ENCODE measurements at places on chromosomes 5 and 9.

DNA sequence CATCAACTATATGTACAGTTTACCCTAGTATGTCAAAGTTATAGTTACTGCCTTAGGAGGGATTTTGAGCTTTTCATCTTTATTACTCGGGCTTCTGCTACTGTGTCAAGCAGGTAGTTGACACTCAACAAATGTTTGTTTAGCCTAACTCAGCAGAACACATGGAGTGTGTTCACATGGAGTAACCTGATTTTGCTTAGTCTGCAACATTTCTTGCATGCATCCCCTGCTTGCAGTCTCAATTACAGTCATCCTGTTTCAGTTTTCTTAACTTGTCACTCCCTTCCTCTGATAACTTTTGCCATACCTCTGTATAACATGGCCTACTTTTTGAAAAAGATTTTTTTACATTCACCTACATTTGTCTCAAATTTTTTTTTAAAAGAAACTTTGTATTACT is 135.5 kb downstream of the NMUR2 start:
- no peak for DNase-seq

DNA sequence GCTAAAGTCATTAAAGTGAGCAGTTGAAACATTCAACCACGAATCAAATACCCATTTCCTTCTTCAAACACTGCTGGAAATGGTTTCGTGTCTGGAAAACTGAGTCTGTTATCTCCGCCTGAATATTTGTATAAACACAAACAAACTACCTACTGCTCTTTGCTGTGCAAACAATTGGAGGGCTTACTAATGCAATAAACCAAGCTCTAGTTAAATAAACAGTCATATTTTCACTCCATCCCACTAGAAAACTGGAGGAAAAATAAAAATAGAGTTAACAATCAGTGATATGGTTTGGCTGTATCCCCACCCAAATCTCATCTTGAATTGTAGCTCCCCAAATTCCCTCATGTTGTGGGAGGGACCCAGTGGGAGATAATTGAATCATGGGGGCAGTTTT is 397.6 kb downstream of the RASEF start:
- no peak for DNase-seq

- DNase-seq: peak; percentile 18
These were observed 580.8 kb downstream of the CCDC171 start for GRCh38 chr9:16133556-16134227.

DNA sequence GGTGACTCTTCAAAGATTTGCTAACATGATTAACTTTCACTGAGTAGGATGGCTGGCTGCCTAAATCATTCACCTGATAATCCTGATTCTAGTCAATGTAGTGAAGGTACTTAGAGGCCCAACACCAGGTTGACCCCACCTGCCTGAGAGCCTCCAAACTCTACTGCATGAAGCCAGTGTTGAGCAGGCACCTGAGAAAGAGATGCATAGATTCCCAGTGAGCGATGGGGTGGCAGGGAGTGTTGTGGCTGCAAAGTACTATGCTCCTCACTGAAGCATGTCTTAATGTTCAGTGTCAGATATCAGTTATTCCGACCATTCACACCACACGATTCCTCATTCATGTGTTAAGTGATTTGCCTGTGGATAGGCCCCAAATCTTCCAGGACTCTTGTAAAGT is 804.4 kb downstream of the TLE4 start:
- no peak for DNase-seq

DNA sequence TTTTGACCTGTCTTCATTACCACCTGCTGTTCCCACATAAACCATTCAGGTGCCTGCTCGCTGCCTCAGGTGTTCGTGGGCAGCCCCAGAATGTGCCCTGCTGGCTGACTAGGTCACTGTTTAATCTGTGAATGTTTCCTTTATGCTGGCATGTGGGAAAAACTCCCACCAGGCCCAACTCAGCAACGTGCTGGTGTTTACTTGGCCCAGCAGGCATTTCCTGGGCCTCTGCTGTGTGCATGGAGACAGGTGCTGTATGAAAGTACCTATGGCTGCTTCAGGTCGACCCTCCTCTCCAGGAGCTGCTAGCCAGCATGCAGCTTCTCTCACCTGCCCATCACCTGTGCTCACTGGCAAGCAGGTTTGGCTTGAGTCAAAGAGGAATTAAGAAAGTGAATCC is 65.8 kb downstream of the RAD23B start:
- DNase-seq: no peak

DNA sequence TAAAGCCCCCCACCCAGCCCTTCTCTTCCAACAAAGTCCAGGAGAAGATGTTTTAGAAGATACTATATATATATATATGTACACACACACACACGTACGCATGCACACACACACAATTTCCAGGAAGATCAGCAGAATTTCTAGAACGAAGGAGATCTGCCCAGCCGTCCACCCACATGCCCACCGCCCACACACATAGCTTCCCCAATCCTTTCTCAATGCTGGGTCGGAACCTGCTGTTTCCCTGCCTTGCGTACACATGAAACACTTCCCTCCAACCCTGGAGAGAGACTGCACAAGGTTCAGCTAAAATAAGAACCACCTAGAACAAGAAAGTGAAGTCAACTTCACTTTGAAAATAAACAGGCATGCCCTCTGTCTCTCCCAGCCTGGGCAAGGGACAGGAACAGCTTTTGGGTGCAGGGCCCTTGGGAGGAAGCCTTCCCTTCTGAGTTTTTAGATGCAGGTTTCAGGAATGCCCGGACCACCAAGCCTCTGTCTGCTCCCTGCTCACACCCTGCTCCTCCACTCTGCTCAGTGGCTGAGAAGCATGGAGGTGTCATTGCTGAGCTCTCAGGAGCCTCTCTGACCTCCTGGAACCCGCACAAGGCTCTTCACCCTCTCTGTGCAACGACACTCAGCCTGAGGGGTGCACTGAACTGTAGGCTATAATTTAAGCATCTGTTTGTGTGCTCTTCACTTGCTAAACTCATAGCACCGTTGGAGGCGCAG is 149.4 kb downstream of the C5orf15 start:
- DNase-seq: no peak

- no peak for DNase-seq
These were observed 60.9 kb downstream of the YTHDC2 start for GRCh38 chr5:113574417-113574816.

DNA sequence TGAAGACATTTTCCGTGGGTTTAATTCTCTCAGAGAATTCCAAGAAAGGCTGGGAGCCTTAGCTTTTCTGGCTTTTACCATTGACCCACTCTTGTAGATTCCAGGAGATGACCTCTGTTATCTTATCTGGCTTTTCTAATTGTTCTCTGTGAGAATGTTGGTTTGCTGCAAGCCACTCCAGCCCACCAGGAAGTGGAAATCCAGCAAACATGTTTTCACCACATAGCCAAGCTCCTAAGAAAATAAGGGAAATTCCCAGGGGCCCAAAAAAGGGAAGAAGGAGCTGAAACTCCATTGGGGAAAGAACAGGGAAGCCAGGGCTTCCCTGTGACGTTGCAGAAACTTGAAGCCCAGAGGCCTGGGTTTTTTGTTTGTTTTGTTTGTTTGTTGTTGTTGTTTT is 19.7 kb downstream of the GPR107 start:
- no peak for DNase-seq

GRCh38 chr5:169133531-169133930 is 167.4 kb downstream of the SLIT3 start:
- DNase-seq: no peak

DNA sequence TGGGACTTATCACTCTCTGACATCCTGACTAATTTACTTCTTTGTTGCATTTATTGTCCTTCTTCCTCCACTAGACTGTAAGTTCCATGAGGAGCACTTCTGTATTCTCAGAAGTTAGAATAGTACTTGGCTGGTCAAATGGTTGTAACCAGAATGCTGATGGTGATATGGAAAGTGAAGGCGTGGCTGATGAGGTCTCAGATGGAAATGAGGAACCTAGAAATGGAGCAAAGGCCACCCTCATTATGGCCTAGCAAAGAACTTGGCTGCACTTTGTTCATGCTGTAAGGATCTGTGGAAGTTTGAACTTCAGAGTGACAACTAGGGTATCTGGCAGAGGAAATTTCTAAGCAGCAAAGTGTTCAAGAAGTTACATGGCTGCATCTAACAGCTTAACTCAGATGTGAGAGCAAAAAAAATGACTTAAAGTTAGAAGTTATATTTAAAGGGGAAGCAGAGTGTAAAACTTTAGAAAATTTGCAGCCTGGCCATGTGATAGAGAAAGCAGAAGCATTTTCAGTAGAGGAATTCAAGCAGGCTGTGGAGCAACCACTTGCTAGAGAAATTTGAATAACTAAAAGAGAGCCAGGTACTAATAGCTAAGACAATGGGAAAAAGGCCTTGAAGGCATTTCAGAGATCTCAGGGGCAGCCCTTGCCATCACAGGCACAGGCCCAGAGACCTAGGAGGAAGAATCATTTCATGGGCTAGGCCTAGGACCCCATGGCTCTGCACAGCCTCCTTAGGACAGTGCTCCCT is 14.9 kb upstream of the SLC22A5 start:
- DNase-seq: no peak

DNA sequence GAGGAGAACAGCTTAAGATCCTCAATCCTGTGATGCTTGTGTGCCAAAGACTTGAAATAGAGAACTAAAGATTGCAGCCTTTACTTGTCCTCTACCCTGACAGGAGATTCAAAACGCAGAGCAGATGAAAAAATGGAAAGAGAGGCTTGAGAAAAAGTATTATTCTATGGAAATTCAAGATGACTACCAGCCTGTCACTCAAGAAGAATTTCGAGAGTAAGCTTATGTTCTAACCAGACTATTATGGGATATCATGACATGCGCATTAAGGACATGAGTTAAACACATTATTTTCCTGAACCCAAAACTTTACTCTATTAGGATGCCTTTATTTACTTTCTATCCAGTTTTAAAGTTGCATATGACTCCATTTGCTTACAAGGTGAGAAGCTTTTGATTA is 46.4 kb downstream of the PKD2L2 start:
- no peak for DNase-seq

GRCh38 chr5:74312746-74313145 is 327.8 kb downstream of the ENC1 start:
- no peak for DNase-seq
